ENCODE measurements at places on chromosomes 7 and 10.

DNA sequence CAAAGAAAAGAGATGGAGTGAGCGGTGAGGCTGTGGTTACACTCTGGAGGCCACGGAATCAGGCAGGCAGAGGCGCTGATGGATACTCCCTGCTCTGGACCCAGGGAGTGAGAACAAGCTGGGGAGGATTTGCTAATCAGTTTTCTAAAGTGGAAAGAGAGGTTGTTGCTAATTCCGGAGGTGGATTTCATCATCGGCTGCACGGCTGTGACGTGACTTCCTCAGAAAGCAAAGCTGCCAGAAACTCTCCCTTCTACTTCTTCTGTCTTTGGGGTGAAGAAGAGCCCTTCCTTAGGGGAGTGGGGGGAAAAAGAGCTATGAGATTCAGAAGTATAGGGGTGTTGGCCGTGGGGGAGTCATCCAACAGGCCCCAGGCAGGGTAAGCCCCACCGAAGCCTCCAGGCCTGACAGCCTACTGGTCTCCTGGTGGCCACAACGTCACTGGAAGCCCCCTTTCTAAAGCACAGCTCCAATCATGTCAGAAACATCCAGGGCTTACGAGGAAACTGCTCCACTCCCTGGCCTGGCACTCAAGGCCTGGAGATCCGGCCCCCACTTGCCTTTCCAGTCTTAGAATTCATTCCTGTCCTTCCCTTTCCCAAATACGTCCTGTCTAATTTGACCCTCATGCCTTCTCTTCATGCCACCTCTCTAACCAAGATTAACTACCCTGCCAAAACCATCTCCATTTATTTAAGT, 114.5 kb downstream of the HIP1 start:
- DNase-seq, result no peak

DNA sequence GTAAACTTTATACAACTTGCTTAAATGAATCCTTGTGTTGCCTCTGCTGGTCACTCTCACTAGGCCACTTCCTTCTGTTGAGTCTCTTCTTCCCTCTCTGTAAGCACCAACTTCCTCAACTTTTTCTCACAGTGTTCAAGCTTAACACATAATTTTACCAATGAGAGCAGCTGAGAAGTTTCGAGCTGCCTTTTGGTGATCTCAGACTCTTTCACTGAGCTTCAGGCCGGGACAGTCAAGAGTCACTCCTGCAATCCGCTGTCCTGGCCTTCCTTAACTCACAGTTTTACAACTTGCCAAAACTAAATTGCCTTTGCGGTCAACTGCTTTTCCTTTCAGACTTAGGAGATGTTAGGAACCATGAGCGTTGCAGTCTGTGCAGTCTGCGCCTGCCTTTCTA, 47.4 kb downstream of the PRPF18 start:
- no peak for DNase-seq

DNA sequence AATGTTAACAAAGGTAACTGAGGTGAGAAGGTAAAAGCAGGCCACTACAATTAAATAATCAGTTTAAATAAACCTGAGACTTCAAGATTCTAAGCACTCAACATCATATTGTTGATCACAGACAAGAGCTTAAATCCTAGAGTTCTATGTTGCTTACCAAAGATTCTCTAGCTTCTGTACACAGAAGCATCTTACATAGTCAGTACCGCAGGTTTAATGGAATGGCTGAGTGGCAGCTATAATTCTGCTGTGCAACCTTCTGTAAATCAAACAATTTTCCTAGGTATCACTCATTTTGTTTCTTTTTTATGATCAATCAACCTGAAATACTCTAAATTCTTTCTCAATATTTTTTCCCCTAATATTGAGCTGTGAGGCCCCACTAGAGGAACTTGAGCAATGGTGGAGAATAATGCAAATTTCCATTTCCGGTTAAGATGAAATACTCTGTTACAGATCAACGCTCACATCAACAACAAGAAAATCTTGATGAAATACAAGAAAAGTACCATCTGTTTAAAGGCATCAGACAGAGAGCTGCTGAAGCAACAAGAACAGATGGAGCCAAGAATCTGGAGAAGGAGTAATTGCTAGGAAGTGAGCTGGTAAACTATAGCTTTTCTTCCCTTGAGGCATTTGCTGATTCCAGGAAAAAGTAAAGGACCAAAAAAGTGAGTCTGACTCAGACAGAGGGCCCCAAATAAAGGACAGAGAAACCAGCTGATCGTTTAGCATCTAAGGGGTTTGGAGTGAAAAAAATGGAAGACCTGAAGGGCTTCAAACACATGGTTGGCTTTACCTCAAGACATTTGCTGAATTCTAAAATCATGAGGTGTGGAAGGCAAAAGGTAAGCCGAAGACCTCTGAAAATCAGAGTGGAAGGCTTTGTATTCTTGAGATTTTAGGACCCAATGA, 22.6 kb downstream of the PNPLA8 start:
- DNase-seq, result no peak

DNA sequence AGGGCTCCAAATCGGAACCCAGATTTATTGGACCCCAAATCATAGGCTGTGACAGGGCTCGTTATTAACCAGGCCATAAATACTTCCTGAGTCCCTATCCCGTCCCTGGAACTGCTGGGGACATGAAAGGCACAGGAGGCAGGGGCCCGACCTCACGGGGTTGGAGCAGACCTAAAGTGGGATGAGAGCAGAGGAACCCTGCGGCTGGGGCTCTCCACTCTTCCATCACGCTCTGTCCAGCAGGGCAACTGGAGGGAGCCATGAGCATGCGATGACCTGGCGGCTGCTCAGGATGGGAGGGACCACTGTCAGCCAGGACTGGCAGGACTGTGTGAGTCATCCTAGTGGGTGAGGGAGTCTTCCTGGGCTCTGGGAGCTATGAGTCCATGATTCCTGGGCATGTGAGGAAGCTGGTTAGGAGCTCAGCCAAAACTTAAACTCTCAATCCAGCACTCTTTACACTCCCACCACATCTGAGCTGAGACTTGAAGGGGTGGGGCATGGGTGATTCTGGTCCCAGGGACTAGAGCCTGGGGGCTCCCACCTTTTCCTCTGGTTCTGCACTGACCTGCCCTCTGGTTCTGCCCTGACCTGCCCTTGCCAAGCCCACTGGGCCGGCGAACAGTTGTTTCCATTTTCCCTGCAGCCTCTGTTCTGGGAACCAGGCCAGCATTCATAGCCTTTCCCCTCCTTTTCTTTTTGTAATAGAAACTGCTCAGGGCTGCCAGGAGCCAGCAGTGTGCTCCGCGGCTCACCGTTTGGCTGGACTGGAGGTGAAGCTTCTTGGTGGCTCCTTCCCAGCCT, 47.1 kb downstream of the SYPL1 start:
- no peak for DNase-seq

- DNase-seq, result no peak
Measured at GRCh38 chr10:70903262-70903921, 15.0 kb upstream of the PCBD1 start.

GRCh38 chr7:7565746-7566650, 686 bp upstream of the MIOS start:
- no peak for DNase-seq

DNA sequence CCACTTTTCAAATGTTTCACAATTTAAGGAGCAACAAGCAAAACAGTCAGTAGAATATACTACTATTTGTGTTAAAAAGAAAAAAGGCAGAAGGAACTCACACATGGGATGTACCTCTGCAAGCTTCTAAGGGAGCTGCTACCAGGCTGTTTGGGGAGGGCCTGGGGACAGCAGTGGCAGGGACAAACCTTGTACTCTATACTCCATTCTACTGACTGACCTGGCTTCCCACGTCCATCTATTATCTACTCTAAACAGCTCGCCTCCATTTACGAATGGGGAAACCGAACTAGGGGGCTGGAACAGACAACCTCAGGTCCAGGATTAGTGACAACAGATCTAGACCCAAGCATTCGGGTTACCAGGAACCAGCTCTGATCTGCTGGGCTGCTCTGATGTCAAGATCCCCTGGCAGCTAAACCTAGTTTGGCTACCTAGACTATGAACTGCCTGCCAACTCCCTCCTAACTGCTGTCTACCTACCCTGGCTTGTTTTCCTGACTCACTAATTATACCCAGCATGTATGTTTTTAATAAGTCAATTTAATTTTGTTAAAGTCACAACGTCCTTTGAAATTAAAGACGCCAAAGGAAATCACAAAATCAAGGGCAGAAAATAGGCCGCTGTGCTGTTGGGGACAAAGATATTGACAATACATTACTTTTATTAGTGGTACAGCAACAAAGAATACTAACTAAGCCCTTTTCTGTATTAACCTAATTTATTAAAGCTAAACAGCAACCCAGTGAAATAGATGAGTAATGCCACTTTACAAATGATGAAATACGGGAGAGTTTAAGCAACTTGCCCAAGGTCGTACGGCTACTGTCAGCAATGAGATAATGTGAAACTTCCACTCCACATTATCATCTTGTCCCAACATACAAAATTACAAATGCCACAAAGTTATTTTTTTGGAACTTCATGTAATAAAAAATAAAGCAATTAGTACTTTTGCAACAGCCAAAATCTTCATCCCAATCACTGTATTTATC, 5.3 kb downstream of the PSAP start:
- DNase-seq, result no peak

DNA sequence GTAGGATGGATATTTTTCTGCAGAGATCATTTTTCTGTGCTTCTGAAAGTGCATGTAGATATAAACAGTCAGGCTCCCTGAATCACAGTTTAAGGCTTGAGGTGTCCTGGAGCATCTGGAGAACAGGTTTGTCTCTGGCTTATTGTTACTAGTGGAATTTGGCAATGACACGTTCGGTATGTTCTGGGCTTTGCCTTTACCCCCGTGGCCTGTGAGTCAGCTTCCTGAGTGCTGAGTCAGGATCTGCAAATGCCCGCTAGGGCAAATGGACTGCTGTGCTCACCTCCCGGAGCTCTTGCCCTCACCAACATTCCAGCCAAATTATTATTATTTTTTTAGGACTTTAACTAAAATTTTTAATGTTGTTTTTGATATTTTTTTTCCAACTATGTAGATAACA, 192.5 kb upstream of the PRSS1 start:
- DNase-seq, result no peak

- no peak for DNase-seq
Measured at GRCh38 chr7:101645951-101646350, 16.9 kb upstream of the MYL10 start.

GRCh38 chr7:1288996-1289551, 56.4 kb downstream of the UNCX start:
- peak; percentile 5 for DNase-seq

GRCh38 chr10:30398193-30398592, 35.8 kb upstream of the MAP3K8 start:
- DNase-seq, result no peak

DNA sequence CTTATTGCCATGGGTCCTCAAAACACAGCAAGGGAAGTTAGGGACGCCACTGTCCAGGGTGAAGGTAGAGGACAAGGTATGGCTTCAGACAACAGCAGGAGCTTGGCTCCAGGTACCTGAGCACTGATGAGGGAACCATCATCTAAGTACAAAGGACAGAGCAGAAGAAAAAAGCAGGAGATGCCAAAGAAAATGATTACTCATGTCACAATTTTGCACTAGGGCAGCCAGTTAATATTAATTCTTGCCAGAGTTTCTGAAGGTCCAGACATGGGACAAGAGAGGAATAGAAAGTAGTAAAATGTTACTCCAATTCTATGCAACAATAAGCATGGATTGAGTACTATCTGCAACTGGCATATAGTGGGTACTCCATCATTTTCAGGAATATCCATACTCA, 14.1 kb downstream of the PTN start:
- no peak for DNase-seq

- no peak for DNase-seq
Measured at GRCh38 chr7:89813081-89813480, 341.2 kb upstream of the STEAP1 start.
